ENCODE measurements at places on chromosomes 7 and 10.

- DNase-seq, result no peak
Observed at GRCh38 chr7:67407392-67408071, 410.9 kb downstream of the TYW1 start.

DNA sequence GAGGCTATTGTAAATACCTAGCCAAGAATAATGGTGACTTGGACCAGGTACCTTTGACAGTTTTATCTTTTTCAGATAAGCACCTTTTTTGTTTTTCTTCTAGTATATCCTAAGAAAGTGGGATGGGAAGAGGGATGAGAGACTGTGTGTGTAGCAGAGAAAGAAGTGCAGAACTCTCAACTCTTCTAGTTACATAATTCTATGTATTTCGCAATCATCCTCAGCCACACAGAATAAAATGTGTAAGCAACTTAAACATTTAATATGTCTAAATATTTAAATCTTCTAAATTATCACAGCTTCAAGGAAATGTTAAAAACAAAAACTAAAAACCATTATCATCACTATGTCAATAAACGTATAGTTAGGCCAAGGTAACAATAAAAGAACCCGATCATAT is 42.6 kb upstream of the GSAP start:
- DNase-seq, result no peak

DNA sequence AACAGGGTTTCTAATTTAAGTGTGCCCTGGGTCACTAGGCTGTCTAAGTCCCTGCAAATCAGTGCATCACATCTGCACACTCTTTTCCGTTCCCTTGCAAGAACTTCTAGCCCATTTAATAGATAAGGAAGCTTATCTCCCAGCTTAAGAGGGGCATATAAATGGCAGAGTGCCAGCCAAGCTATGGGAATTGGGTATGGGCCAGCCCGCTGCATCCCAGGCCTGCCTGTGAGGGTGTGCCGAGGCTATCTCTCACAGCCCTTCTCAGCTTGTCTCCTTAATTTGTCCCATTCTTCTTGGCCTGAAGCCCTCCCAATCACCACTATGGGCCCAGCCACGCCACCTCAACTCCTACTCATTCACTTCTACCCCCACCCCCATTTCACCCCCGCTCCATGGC is 14.7 kb downstream of the AQP1 start:
- DNase-seq, result no peak

GRCh38 chr10:119942973-119943372 is 50.4 kb downstream of the SEC23IP start:
- no peak for DNase-seq

- DNase-seq, result no peak
Observed at GRCh38 chr7:37674531-37674930, 9.0 kb upstream of the GPR141 start.

DNA sequence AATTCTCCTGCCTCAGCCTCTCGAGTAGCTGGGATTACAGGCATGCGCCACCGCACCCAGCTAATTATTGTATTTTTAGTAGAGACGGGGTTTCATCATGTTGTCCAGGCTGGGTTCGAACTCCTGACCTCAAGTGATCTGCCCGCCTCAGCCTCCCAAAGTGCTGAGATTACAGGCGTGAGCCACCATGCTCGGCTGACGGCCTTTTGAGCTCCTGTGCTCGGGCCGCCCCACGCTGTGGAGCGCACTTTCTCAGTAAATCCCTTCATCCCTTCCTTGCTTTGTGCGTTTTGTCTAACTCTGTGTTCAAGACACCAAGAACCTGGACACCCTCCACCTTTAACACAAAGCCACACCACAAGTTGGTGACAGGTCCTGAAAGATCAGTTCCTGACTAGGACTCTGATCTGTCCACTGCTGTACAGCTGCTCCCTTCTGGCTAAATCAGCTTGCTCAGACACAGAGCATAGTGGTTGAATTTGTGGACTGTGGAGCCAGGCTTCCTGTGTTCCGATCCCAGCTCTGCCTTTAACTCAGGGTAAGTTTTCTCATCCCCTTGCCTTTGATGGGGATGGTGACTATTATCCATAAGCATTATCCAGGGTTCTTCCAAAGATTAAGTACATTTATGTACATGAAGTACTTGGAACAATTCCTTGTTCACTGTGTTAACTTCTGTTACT is 20.1 kb downstream of the CHST3 start:
- no peak for DNase-seq

- DNase-seq, result no peak
Observed at GRCh38 chr10:103692436-103692951, 162.9 kb downstream of the SH3PXD2A start.

- no peak for DNase-seq
Observed at GRCh38 chr7:18724318-18724717, 228.8 kb downstream of the HDAC9 start.

- no peak for DNase-seq
Observed at GRCh38 chr10:70921285-70921684, 32.9 kb upstream of the PCBD1 start.

GRCh38 chr7:138067774-138068173 is 8.5 kb upstream of the AKR1D1 start:
- DNase-seq, result no peak

GRCh38 chr10:85137253-85137652 is 808.9 kb downstream of the CCSER2 start:
- DNase-seq, result no peak

DNA sequence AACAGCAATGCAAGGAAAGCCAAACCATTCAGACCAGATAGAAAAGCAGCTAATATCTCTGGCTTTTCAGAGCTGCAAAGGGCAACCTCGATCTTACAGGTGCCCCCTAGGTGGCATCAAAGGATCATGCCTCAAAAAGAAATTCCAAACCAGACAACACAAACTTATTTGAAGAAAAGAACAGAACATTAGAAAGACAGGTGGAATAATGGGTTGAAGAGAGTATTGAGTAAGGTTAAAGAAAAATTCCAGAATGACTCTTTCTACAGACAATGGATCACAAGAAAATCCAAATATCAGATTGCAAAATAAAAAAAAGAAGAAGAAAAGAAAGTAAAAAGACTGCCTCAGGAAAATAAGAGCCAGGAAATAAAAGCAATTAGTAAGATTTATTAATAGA is 213.7 kb downstream of the ELMO1 start:
- DNase-seq, result no peak

GRCh38 chr7:87129848-87130247 is 22.4 kb upstream of the DMTF1 start:
- no peak for DNase-seq

DNA sequence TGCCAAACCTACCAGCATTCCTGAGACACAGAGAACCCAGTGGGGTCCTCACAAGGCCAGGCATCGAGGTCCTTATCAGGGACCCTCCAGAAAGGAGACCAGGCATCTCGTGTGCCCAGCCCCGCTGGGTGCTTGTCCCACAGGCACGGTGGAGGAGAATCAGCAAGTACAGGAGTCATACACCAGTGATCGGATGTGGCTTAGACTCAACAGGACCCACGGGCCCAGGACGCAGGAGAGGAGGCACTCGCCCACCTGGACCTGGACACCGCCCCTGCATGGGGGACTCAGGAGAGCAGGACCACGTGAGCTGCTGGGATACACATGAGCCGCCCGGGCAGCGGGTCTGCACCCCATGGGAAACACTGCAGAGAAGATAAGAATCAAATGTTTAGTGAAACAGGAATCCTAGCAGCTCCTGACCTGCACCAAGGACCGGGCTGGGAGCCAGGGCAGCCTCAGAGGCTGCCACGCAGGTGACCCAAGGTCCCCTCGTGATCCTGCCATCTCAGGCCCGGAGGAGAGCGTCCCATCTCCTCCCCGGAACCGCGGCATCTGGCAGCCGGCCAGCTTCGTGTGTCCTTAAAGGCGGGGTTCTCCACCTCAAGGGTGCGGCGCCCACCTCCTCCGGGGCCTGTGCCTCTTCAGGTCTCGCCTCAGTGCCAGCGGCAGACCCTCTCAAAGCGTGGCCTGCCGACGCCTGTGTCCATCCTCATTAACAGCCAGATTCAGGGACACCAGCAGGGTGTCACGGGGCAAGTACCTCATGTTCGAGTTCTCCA is 59.2 kb downstream of the FOXL3 start:
- no peak for DNase-seq

GRCh38 chr10:13515467-13515866 is 13.3 kb downstream of the BEND7 start:
- no peak for DNase-seq

DNA sequence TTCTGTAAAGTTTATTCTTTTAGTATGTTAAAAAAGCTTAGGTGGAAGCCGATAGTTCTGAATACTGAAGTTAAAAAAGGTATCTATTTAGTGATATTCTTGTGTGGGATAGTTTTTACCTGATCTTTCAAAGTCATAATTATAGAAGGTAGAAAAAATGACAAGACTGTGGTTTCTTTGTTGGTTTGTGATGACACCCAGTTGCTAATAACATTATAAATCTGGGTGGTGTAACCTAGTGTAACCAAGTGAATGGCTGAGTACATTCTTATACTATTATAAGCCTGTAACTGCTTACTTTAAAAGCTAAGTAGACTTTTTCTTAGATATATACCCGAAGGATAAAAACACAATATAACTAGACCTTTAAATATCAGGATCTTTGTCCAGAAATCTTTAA is 2.3 kb downstream of the CDK13 start:
- peak; percentile 60 for DNase-seq

DNA sequence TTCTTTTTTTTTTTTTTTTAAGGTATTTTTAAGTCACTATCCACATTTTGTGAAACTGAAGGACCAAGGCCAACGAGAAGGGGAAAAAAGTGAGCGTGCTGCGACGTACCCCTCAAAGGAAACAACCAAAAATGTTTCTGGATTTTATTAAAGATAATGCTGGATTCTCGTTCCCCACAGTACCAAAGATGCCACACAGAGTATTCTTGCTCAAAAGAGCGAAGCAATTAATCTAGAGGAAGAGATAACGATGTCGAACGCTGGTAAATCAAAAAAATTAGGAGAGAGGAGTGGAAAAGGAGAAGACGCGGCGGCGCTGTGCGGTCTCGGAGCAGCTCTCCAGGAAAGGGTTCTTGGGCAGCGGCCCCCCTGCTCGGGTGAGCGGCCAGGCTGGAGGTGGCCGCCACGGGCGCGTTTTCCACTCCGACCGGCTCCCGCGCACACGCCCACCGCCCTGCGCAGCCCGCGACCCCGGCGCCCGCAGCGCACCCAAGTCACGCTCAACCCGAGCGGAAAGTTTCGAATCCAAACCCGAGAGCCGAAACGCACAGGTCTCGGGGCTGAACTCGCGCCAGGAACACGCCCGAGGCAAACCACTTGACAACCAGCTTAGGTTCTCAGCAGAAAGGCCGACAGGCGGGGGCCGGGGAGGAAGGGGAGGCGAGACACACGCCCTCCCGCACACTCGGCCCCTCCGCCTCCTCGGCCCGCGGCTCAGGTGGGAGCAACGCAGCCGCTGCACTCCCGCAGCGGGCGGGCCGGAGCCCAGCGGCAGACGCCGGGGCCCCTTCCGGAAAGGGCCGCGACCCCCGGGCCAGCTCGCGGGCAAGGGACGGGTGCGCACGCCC is 989 bp downstream of the SRPK2 start:
- DNase-seq, result peak; percentile 50

GRCh38 chr10:45417746-45418145 is 43.7 kb downstream of the ALOX5 start:
- no peak for DNase-seq

DNA sequence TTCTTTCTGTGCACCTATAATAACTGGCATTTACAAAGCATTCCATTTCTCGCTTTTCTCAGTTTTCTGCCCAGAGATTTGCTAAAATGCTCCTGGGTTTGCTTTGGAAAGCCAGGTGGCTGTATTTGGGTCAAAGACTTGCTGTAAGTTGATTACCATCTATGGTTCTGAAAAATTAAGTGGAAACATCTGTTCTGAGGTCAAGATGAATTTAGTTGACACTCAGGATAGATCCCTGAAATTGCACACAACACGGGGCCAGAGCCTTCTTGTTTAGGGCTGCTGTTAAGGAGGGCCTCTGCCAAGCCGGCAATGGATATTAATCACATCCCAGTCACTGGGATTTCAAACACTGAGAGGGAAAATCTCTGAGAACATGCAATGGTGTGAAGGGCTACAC is 111.6 kb upstream of the GLI3 start:
- DNase-seq, result no peak

DNA sequence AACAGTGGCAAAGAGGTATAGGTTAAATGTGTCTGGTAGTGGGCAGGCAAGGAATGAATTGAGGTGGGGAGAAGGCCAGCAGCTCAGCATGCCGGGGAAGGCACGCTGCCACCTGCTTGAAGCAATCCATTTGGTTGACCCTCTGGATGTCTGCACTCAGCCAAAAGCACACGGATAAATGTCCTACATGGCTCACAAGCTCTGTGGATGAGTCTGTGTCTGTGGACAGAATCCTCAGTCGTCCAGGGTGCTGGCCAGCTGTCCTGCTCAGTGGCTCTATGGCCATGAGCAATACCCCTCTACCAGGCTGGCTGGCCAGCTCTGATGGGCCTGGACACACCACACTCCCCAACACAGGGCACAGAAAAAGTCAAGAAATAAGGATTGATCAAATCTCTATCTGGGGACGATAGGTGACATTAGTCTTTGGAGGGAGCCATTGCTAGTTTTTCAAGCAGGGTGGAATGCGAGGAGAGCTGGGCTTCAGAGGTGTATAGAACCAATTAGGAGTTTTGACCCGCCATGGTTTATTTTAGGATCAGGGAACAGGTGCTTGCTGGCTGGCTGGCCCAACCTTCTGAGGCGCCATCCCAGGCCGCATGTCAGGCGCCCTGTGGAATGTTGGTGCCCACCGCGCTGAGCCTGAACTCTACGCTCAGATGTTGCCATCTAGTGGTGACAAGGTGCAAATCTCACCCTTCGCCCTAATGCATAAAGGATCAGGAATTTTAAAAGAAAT is 493.4 kb downstream of the TNS3 start:
- peak; percentile 65 for DNase-seq

DNA sequence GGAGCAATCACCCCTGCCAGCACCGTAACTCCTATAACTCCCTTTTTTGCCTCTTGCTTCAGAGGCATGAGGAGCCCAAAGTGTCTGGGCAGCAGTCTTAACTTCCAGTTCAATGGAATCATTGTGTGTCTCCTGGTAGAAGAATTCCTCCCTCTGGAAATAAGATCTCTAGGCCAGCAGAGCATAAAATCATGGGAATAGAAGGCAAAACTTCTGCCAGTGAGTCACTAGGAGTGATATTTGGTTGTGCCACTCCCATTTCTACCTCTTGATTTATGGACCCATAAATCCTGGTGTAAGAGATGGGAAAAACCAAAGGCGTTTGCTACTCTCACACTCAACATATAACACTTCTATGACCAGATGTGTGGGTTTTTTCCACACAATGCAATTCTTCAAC is 104.9 kb upstream of the FAM180A start:
- no peak for DNase-seq

GRCh38 chr10:116891208-116891607 is 41.9 kb downstream of the ENO4 start:
- peak; percentile 89 for DNase-seq

GRCh38 chr7:101781439-101781838 is 36.0 kb upstream of the CUX1 start:
- no peak for DNase-seq

GRCh38 chr10:31508882-31509281 is 189.9 kb downstream of the ZEB1 start:
- peak; percentile 64 for DNase-seq

Measured in fibroblast of skin of back (primary cell).